Iris pigment epithelial cell (primary cell): ENCODE measurements at places on chromosomes 1 and 21.

- no peak for DNase-seq
Measured at GRCh38 chr1:5430136-5430535, 562.1 kb downstream of the NPHP4 start.

GRCh38 chr1:6603238-6603914, 707 bp upstream of the KLHL21 start:
- peak; percentile 85 for DNase-seq

- DNase-seq: no peak
Measured at GRCh38 chr1:34965597-34965996, 19.6 kb downstream of the TMEM35B start.

DNA sequence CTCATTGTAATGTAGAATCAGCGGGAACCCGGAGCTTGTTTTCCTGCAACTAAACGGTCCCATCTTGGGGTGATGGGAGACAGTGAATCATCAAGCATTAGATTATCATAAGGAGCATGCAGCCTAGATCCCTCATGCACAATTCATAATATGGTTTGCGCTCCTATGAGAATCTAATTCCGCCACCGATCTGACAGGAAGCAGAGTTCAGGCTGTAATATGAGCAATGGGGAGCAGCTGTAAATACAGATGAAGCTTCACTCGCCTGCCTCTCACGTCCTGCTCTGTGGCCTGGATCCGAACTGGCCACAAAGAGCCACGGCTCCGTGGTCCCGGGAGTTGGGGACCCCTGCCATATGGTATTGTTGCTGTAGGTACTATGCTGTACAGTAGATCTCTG, 1.6 kb downstream of the IFI44 start:
- peak; percentile 84 for DNase-seq

GRCh38 chr1:39928809-39929587, 25.9 kb upstream of the MFSD2A start:
- DNase-seq: no peak

DNA sequence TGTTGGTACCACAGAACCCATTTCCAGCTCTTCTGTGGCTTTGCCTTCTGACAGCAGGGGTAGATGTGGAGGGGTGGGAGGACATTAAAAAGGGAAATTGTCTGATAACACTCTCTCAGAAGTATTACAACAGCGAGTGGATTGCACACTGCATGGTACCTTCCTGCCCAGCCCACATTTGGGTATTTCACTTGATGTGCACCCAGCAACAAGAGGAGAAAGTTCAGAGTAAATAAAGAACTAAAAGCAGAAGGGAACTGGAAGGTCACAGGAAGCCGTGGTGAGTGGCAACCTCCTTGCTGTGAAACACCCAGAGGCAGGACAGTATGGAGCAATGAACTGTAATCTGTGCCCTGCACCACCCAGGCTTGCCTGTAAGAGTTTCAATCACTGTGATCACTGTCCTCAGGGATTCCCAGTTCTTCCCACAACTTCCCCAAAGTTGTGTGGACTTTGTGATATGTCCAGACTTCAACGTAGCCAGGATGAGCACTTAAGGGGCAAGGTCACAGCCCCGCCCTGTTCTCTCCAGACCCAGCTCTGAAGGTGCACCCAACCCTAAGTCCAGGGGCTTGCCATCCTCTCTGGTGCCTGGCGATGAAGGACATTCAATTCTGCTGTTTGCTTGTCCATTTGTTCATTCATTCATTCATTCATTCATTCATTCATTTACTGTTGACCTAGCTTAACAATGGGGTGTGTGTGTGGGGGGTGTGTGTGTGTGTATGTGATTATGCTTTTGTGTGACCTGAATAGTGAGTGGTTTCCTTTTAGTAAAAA, 18.7 kb upstream of the F5 start:
- no peak for DNase-seq

DNA sequence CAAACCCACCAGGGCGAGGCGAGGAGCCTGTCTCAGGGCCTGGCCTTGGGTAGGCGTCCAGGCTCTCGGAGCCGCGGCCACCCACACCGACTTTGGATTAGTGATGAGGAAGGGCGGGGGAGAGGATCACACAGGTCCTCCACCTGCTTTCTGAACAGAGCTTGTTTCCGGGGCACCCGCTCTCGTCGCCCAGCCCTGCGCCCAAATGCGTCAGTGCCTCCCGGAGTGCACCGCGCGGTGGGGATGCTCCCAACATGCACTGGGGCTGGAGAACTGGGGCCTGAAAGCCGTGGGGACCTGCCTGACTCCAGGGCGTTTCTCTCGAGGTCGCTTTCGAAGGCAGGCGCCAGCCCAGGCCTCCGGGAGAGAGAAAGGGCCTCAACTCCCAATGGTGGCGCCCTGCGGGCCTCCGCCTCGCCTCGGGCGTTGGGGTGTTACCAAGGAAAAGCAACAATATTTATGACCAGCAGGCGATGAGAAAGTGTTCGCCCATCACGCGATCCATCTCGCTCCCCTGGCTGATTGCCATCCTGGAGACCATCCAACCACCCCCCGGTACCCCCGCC, 8.9 kb upstream of the LHX8 start:
- no peak for DNase-seq
